Stimulated activated CD4-positive, alpha-beta T cell treated with anti-CD3 and anti-CD28 coated beads, Interleukin-2, amount 100 ng/mL, for 4 hours (primary cell): ENCODE measurements at places on chromosomes 7 and 10.

DNA sequence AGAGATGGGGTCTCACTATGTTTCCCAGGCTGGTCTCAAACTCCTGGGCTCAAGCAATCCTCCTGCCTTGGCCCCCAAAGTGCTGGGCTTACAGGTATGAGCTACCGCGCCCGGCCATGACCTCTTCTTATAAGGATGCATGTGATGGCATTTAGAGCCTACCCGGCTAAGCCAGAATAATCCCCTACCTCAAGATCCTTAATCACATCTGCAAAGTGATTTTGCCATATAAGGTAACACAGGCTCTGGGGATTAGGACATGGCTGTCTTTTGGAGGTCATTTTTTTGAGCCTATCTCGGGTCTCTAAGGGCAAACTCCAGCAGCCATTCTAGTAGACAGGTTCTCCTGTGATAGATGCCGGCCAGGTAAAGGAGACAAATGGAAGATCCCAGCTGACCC is 39.6 kb downstream of the GTF2IRD1 start:
- DNase-seq, result no peak

GRCh38 chr7:107196834-107197610 is 28.2 kb downstream of the HBP1 start:
- DNase-seq, result no peak

DNA sequence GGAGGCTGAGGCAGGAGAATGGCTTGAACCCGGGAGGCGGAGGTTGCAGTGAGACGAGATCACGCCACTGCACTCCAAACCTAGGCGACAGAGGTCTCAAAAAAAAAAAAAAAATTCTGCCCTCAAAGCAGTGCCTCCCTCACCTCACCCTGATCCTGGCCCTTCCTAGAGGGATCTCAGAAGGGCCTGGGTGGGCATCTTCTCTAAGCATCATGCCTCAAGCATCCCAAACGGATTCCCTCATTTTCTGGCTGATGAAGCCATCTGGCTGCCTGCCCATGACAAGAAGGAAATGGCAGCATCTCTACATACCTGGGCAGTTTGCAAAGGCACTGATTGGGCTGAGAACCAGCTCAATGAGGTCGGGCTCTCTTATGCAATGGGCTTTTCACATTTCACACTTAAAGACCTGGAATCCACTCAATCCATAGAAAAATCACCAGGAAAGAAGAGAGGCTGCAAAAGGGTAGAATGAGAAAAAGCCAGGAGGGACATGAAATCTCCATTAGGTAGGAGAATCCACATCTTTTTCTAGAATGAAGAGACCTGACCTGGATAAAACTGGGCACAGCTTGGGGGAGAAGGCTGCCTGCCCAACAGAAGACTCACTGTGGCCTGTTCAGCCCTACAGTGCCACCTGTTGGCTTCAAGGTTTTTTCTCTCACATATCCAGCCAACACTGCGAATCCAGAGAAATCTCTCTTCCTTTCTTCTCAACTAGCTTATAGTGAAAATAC is 48.1 kb downstream of the PDLIM1 start:
- no peak for DNase-seq

DNA sequence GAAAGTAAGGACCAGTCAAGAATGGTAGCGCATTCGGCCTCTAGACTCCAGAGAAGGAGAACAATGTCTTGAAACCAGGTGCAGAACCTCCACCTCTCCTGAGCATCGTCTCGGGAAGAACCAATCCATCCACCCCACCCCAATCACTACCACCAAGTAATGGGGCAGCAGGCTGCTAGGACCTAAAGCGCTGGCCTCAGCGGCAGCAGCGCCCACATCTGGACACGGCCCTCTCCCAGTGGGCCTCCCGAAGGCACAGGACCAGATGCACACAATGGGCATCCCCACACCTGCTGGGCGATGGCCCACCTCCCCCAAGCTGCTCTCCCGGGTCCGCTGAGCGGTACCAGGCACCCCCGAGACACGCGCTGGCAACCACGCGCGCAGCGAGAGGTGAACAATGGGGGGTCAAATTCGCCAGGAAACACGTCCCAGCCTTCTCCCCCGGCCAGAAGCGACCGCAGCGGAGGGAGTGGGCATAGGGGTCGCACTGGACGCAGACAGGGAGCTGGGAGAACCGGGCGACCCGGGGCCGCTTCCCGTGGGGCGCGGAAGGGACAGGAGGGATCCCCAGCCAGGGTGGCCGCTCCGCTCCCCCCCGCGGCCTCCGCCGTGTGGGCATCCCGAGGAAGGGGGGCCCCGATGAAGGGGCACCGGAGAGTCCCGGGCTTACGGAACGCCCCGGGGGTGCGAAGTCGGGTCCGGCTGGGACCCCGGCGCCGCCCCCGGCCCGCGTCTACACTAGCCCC is 506 bp downstream of the CTTNBP2 start:
- no peak for DNase-seq

DNA sequence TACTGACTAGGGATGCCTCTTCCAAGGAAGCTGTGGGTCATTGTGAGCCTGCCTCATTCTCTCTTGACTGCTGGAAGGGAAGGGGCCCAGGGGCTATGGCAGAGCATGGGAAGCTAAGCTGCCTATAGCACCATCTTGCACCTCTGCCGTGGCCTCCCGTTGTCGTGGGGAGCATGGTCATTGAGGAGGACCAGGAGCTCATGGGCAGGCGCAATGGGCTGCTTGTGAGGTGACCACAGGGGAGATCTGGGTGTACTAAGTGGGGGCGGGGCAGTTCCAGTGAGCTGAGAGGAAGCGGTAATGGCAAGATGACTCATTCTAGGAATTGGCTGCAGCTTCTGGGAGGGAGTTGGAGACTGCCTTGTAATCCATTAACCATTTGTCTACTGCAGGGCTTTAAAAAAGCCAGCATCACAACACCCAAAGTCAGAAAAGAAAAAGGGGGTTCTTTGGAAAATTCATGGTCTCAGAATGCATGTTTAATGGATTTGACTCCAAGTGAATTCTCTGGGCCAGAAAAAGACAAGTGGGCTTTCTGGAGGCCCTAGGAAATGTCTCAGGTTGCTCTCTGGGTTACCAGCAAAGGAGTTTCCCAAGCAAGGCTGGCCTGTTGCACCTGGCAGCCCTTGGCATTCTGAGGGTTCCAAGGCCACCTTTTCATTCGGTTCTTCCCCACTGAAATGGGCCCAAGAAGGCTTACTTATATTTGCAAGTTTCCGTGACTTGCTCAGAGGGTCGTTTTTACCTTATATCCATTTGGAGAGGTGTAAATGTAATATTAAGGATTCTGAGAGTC is 3.6 kb downstream of the DUSP5 start:
- DNase-seq, result peak; percentile 45

GRCh38 chr10:96319754-96320474 is 15.7 kb downstream of the DNTT start:
- no peak for DNase-seq

DNA sequence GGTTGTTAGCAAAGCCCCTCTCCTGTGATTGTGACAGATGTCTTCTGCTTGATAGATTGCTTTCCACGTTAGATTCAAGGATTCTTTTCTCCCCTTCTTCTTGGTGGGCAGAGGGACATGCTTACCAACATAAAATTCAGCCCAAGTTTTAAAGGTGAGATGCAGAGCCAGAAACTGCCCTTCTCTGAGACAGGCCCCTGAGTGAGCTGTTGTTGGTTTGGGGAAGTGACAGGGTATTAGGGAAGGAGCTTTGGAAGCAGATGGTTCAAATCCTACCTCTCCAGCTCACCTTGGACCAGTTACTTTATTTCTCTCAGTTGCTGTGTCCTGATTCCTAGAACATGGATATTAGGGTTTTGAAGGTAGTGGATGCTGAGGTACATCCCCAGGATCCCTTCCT is 53.0 kb downstream of the SORCS3 start:
- no peak for DNase-seq

GRCh38 chr7:153838591-153838990 is 213.6 kb upstream of the DPP6 start:
- DNase-seq, result no peak

- no peak for DNase-seq
Observed at GRCh38 chr7:154591544-154591943, 411.4 kb downstream of the PAXIP1 start.

GRCh38 chr10:4807761-4808507 is 18.1 kb upstream of the AKR1E2 start:
- no peak for DNase-seq

GRCh38 chr10:93749218-93749799 is 8.4 kb upstream of the LGI1 start:
- no peak for DNase-seq

GRCh38 chr7:66736892-66737291 is 3.6 kb upstream of the RABGEF1 start:
- DNase-seq, result no peak

GRCh38 chr7:130181263-130181605 is 24.0 kb downstream of the TMEM209 start:
- no peak for DNase-seq

GRCh38 chr10:77214799-77215198 is 422.8 kb downstream of the KCNMA1 start:
- no peak for DNase-seq

DNA sequence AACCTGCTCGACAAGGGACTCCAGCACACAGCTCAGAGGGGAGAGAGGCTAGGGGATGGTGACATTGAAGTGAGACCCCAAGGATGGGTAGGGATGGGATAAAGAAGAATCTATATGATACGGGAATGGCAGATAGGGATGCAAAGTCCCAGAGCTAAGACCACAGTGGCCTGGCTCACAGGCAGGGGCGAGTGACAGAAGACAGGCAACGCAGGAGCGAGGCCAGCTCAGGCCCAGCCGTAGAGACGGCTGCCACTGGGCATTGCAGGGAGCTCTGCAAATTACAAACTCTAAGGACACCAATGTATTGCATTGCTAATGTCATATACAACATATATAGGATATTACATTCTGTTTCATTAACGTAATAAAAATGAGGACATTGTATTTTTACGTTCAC is 131.4 kb downstream of the TCERG1L start:
- DNase-seq, result no peak

DNA sequence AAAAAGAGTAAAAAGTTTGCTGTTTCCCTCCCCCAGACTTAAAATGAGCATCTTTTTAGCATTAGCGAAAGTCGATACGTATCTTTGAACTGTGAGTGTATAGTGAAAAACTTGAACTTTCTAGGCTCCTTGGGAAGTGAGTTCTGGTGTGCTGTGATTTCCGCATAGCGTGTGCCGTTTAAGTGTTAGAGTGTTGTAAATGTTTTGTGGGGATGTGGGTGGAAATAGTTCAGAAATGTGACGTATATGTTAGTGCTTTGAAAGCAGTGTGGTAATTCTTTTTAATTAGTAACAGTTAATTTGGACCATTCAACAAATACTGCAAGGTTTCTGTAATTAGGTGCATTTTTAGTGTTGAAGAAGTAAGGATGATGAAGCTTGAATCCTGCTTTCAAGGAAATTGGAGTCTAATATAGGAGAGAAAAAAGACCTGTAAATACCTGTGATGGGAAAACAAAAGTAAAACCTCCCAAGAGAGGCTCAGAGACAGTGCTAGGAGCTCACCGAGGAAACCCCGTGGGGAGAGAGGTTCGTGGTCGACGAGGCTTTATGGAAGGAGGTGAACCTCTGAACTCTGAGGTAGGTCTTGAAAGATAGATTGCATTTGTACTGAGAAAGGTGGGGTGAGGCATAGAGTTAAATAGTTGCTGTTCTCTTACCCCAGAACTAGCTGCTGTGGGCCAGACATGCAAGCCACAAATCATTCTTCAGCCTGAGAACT is 40.8 kb downstream of the RBM33 start:
- DNase-seq, result no peak

GRCh38 chr7:115747174-115747573 is 283.4 kb downstream of the TFEC start:
- DNase-seq, result no peak

DNA sequence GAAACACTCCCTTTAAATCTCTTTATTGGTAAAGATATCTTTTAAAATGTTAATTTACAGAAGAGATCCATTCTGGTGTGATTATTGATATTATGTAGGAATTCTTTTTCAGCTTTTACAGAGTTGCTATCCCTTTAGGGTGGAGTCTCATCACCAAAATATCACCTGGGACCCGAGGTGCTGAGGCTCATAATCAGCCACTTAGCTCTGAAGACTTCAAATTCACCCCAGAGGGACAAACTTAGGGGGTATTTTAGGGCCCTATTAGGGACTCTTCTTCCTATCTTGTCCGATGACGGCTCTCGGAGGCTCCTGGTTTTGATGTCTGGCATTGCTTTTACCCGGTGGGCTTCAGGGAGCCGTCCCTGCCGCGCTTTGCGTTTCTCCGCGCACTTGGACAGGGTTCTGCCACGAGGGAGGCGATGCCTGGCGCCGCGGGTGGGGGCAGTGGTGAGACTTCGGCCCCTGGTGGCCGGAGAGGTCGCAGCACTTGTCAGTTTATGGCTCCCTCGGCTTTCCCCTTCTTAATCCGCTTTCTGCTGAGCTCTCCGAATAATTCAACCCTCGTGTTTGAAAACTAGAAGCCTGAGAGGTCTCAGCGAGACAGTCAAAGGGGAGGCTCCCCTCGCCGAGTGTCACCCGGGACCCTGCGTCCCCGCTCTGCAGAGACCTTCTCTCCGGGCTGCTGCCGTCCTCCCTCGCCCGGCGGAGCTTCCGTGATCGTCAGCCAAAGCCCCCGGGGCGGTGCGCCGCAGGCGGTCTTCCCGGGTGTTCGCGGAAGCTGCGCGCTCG is 27.8 kb downstream of the RBM20 start:
- peak; percentile 47 for DNase-seq

GRCh38 chr10:79131836-79132631 is 63.3 kb downstream of the ZMIZ1 start:
- no peak for DNase-seq

- no peak for DNase-seq
Observed at GRCh38 chr7:46011059-46011458, 90.0 kb upstream of the IGFBP3 start.

DNA sequence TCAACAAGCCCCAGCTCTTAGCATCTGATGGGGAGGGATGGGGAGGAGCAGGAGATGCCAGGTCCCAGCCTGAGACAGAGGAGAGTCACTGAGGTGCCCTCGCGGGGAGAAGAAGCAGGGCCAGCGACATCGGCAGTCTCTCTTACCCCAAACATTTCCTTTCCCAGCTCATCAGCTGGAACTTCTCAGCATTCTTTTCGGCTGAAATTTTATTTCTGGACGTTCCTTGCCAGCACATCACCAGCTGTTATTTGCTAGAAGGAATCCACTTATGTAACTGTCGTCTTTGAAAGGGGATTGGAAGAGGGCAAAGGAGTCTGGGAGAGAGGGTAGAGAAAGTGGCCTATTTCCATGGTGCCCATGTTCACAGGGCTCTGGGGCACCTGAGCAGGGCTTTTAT is 101.0 kb upstream of the SHH start:
- DNase-seq, result no peak

- DNase-seq, result no peak
Observed at GRCh38 chr10:60406182-60406581, 16.5 kb upstream of the ANK3 start.

GRCh38 chr7:3697472-3697871 is 396.4 kb downstream of the SDK1 start:
- no peak for DNase-seq

DNA sequence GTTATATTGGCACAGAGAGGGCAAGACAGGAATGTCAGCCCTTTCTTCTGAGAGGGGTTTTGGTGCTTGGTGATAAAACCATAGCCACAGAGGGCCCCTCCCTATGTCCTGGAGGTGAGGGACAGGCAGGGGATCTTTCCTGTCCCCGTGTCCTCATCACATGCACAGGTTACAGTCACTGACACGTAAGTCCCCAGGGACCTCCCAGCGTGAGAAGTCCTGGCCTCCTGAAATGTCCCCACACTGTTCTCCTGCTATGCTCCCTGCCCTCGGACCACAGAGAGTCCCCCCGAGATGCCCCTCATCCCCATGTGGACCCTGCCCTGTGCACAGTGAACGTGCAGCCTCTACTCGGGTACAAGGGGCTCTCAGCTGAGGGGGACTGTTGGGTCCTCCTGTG is 260.4 kb downstream of the ZMYND11 start:
- no peak for DNase-seq

GRCh38 chr10:82289945-82290344 is 415.0 kb downstream of the NRG3 start:
- DNase-seq, result no peak
